ENCODE measurements at places on chromosomes 12 and 14.

GRCh38 chr14:24146978-24147760 lies at the start of gene RNF31:
Gene RNF31, plus strand, starts transcription at chr14:24147498. Its CDS starts 201 bp downstream, at chr14:24147699.
- DNase-seq, result peak; percentile 96

GRCh38 chr12:124605150-124605882 lies 37.9 kb upstream of the NCOR2 start:
- DNase-seq, result no peak

DNA sequence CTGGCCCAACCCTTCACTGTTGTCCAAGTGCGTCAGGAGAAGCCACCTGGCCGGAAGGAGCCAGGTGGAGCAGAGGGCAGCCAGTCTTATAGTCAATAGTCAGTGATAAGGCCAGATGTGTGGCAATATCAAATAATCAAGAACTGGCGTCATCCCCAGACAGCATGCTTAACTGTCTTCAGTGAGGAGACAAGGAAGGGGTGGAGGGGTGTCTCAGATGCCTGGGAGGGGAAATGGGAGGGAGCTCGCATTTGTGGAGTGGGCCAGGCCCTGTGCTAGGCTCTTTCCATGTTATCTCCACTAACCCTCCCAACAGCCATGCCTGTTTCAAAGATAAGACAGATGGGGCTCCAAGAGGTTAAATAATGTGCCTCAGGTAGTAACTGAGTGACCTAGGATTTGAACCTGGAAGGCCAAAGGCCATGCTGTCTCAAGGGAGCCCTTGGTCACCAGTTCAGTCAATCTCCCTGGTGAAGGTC lies 48.9 kb upstream of the FOS start:
- DNase-seq, result no peak

DNA sequence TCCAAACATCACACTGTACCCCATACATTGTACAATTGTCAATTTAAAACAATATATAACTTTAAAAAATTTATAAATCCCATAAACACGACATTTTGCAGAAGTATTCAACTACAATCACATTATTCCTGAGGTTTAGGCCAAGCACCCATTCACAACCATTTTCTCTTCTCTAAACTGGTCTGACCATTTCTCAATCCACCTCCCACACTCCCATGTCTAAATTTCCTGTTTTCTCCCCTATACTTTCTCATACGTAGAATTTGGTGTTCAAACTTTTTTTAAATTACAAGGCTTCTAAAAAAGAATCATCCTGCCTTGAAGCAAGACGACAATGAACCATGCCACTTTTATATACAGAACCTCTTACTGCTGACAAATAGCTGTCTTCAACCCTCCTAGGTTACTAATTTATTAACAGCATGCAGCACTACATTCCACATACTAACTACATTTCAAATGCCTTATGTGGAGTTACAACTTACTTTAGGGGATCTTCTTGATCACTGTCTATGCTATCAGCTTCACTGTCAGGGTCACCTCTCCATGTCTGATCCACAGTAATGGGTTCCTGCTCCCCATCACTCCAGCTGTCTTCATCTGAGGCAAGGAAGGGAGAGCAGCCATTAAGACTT lies 3.4 kb downstream of the KANSL2 start:
- no peak for DNase-seq

DNA sequence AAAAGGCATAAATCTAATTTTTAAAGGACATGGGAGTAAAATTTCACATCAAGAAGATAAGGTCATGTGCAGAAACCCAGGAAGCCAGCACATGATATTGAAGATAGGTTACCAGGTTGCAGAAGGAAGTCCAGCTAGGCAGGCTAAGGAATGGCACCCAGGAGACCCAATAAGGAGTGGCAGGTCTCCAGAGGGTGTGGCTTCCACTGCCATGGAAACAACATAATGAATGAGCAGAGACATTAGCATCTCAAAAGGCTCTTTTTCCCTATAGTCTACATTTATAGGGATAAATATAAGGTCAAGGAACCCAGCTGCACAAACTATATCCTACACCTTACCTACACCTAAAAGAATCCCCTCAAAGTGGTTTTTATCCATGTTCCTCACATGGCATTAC lies 275.9 kb downstream of the RPS29 start:
- DNase-seq, result no peak

DNA sequence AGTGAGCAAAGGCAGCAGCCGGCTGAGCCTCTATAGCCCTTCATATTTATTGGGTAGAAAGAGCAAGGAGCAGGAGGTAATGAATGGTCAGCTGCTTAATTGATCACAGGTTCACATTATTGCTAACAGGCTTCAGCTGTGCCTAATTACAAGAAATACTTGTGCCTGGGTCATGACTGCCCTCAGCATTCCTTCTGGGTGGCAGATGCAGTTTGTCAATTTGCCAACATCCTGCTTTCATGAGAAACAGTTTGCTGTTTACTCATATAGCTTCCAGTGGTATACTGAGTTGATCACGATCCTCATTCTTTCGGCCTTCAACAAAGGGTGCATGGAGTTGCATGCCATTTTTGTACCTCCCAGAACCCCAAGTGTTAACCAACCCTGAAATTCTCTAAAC lies 81.0 kb upstream of the PLEKHG7 start:
- DNase-seq, result no peak

DNA sequence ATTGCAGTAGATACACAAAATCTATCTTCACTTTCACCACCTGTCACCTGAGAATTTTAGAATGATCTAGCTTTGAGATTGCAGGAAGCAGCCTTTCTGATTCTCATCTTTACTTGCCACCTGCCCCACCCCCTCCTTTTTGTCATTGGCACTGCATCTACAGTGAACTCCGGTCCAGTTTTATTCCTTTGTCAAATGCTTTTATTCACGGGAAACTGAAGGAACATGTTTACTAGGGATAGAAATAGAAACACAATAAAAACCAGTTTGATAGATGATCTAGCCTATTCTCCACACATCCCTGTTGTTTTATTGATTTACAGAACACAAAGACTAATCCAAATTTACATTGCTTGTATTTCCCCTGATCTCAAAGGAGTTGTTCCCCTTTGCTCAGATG lies 471.7 kb upstream of the STXBP6 start:
- no peak for DNase-seq

- no peak for DNase-seq
Measured at GRCh38 chr12:89372584-89373370, 20.5 kb upstream of the DUSP6 start.
